AG04450 (cell line): ENCODE measurements at places on chromosomes 11 and 22.

- no peak for DNase-seq
Measured at GRCh38 chr11:69065147-69065710, 16.5 kb downstream of the TPCN2 start.

DNA sequence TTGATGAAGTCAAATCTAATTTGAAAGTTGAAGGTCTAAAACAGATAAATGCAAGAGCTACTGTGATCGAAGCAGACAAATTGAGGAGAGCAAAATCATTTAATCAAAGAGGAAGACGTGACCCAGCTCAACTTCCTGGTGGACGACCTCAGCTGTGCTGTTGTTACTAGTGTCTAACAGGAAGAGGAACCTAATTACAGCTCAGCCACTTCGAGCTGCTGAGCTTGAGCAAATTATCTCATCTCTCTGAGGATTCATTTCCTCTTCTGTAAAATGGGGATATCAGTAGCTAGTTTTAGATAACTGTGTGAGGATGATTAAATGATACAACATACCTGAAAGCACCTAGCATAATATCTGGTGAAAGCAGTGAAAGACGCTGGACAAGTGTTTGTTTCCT, 48.6 kb upstream of the OLFML1 start:
- no peak for DNase-seq

DNA sequence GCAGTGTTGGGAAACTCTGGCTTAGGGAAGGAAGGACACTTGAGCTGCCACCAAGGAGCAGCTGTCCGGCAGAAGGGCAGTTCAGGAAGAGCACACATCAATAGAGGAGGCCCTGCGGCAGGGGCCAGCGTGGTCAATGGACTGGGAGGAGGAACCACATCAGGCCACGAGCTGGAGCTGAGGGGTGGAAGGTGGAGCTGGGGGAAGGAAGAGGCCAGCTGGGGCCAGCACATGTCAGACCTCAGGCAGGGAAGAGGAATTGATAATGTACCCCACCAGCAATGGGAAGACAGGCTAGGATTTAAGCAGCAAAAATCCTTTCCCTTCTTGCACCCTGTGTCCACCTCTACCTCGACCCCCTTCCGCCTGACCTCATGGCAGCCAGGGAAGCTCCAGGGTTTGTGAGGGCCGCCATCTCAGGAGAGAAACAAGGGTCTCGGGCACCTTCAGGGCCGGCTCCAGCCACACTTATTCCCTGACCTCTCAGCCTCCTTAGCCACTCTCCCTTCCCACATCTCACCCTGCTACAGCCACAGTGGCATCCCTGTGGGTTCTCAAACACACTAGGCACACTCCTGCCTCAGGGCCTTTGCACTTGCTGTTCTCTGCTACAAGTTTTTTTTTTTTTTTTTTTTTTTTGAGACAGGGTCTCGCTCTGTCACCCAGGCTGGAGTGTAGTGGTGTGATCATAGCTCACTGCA, 157.8 kb upstream of the GRK3 start:
- DNase-seq: no peak

DNA sequence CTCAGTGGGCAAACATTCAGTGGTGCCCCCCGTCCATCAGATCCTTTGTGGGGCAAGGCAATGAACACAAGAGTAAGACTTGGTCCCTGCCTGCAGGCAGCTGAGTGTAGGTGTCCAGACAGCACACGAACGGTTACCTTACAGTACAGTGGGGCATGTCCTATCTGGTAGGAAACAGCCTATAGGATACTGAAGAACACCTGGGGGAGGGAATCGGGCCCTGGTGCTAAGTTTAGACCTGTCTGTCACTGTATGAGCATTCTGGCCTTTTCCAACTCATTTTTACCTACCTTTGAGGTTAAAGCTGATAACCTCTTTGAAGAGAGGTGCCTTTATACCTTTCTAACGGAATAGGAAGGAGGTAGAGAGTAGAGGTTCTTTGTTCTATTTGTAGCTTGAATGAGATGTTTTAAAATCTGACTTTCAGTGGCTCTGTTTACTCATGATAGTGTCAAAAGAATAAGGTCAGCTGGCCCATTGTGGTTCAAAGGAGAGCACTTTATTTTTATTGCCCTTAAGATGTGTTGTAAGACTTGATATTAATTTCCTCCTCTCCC, 8.9 kb downstream of the ZNRF3 start:
- no peak for DNase-seq

- no peak for DNase-seq
Measured at GRCh38 chr22:19640306-19640705, 74.0 kb upstream of the SEPTIN5 start.

DNA sequence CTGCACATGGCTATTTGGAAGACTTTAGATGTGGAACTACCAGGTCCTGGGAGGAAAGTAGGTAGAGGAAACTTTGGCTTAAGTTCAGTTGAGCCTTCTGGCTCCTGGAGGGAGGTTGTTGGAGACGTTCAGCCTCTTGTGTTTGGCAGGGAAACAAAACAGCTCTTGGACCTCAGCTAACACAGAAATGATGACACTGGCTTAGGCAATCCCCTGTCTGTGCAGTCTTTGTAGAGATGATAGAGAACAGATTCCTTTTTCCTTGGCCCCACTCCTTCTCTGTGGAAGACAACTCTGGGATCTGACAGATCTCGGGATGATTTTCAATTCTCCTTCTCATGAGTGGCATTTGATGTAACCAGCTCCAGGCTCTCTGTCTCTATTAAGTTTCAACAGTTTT, 428.5 kb downstream of the TMEM135 start:
- DNase-seq: no peak

- no peak for DNase-seq
Measured at GRCh38 chr22:20312396-20313191, 7.3 kb downstream of the DGCR6L start.

DNA sequence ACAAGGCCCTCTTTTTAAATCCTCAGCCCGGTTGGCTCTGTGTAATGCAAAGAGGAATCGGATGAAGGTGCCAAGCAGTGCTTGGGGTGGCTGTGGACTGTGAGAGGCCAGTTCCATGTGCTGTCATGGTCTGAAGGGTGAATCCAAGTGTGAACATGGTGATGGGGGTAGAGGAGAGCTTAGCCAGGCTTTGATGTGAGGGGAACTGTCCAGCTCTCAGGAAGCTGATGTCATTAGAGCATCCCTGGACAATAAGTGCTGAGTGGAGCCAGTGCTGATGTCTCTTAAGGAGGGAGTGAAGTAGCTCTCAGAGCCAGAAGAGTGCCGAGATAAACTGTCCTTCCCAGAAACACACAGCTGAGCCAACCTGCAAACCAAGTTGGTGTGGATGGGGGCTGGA, 53.6 kb downstream of the NAV2 start:
- DNase-seq: no peak

DNA sequence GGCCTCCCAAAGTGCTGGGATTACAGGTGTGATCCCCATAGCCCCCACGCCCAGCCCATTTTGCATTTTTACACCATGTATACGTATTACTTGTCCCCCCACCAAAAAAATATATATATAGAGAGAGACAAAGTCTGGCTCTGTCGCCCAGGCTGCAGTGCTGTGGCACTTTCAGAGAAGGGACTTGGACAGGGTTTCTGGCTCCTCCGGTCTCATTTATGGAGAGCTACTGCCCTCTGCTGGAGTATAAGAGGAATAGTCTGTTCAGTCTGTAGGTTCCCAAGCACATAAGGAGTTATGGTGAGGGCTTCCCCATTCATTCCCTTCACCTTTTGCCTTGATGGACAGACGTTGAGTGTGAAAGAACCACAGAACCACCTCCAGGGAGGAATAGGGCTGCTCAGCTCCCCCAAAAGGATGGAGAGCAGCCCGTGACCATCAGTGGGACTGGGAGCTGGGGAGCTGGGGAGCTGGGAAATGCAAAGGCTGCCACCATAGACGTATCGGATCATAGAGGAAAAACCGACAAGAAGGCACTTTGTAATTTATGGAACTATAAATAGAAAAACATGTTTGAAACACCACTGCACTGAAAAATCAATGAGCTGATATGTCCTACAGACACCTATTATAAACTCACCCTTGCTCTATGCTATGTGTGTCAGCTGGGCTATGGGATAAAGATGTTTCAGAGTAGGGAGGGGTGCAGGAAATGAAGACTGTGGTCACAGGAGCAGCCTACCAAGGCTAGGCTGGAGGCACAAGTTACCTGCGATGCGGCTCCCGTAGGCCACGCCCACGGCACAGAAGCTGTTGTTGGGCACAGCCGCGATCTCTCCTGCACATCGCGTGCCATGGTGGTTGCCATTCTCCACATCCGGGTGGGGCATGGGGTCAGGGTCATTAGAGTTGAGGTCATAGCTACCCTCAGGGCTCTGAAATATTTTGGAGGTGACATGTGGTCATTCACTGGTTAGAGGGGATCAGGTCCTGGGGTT, 5.2 kb downstream of the PCSK7 start:
- no peak for DNase-seq

DNA sequence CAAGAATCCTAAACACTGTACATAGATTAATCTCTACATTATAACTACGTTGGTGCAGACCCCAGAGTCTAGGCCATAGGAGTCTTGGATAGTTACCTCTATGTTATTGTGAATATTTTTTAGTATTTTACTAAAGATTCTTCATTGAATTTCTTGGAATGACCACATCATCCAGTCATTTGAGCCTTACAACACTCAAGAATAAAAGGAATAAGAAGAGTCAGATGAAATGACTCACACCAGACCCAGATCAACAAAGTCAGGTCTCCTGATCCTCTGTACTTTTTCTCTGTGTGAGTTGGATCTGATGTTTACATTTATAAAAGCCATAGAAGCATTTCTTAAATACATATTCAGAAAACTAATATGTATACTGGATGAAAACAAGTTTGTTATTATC, 179.2 kb upstream of the ARHGAP20 start:
- DNase-seq: peak; percentile 52

DNA sequence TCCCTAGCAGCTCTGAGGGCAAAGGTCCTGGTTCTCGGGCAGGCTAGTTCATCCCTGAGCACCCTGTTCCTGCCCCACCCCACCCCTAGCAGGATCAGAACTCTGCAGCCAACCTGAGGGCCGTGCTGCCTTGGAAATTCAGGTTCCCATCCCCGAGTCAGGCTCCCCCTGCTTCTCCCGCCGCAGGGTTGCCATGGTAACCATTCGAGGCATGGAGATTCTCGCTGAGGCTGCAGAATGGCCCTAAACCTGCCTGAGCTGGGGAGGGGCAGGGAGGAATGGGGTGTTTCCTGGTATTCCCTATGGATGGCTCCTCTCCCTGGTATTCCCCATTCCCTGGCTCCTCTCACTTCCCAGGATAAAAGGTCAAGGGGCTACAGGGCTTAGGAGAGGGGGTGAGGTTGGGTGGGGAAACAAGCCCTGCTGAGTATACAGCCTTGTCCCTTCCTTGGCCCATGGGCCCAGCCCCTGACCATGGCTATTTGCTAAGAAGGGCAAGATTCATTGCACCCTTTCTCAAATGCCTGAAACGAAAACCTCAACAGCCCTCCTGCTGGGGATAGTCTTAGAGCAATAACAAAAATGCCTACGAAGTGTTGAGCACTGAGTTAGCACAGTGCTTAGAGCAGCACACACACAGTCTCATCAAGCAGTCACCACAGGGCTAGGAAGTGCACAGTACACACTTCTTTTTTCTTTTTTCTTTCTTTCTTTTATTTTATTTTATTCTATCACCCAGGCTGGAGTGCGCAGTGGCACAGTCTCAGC, 58.7 kb downstream of the CHST1 start:
- no peak for DNase-seq

DNA sequence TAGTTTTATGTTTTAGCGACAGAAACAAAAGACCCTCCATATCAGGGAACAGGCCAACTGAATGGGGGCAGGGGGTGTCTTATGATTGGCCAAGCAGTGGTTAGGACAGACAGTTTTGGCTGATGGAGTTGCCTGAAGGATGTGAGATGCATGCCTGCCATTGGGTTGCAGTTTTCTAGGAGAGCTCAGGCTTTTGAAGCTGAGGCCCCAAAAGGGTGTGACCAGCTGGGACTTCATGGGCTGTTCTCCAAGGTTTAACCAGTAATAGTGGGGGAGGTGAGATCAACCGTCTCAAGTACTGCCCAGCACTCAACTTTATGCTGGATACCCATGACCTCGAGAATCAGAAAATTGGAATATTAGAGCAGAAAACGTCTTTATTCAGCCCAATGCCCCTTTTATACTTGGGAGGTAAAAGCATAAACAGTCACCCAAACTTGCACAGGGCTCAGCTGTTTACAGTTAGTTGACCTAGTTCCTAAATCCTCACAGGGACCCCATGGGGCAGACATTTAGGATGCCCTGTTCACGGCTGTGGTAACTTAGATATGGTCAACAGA, 13.5 kb downstream of the DTX4 start:
- no peak for DNase-seq

- DNase-seq: no peak
Measured at GRCh38 chr11:24661331-24661730, 164.5 kb downstream of the LUZP2 start.

DNA sequence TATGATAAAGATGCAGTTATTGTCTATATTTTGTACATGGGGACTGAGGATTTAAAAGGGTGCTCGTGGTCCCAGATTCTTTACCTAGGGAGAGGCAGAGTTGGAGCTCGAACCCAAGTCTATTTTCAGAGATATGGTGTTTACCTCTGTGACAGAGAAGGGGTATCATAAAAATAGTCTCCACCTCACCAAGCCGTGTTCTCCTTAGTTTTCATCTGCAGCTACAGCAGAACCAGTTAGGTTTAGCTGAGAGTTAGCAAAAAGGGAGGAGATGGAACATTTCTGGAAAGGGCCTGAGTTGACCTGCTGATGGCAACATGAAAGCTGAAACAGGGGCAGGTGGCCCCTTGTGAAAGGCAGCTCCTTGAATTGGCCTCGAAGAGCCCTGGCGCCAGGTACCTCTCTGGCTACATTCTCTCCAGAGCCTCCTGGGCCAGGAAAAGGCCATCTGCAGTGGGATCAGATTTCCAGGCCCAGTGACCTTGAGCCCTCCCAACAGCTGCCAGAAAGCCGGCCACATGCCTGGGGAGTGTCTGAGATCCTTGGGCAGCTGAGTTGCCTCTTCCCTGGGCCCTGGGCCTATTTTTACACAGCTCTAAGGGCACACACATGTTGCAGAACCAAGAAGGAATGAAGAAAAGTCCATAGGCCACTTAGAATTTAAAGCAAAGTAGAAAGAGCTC, 136.6 kb downstream of the NAV2 start:
- peak; percentile 10 for DNase-seq

DNA sequence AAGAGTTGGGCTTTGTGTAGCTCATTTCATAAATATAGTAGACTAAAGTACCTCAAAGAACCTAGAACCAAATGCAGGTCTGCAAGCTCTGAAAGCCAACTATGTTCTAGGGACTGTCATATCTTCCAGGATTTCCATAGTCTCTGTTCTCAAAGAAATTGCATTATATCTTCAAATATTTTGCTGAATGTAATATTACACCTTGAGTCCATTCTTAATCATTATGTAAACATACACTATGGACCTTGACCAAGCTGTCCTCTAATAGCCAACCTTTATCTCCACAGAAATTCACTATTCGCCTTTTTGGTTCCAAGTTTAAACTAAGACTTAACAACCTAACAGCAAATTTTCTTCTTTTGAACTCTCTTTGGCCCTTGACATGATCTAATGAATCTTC, 678.7 kb upstream of the ARHGAP42 start:
- DNase-seq: no peak
